Activated naive CD8-positive, alpha-beta T cell treated with anti-CD3 and anti-CD28 coated beads, Interleukin-2, amount 50 U/mL, for 16 hours (primary cell): ENCODE measurements at places on chromosomes 12 and 14.

GRCh38 chr12:124385219-124385969, 90.5 kb downstream of the RFLNA start:
- DNase-seq, result no peak

DNA sequence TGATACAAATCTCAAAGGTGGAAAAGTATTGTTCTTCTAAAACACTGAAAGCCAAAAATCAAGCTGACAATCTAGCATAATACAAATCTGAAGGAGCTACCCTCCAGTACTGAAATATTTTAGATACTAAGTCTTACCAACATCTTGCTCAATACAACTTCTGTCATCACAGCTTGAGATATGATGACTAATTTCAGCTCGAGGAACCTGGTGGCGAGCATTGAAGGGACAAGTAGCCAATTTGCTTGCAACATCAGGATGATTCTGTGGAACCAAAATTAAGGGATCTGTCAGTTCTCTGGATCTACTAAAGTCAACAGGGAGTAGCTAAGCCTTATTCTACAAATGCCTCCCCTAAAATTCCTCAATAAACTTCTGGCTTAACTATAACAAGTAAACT, 10.4 kb downstream of the GTSF1 start:
- DNase-seq, result no peak

DNA sequence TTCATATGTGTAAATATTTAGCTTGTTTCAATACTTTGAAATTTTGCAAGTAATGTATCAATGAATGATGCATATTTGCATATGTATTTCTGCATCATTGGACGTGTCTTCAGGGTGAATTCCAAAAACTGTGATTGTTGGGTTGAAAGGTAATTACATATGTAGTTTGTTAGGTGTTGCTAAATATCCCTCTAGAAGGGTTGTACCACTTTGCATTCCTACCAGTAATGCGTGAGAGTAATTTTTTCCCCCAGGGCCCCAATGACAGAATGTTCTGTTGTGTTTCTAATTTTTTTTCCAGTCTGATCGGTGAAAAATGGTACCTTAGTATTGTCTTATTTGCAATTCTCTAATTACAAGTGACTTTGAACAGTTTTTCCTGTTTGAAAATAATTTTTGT, 408.9 kb downstream of the NAV3 start:
- DNase-seq, result no peak

DNA sequence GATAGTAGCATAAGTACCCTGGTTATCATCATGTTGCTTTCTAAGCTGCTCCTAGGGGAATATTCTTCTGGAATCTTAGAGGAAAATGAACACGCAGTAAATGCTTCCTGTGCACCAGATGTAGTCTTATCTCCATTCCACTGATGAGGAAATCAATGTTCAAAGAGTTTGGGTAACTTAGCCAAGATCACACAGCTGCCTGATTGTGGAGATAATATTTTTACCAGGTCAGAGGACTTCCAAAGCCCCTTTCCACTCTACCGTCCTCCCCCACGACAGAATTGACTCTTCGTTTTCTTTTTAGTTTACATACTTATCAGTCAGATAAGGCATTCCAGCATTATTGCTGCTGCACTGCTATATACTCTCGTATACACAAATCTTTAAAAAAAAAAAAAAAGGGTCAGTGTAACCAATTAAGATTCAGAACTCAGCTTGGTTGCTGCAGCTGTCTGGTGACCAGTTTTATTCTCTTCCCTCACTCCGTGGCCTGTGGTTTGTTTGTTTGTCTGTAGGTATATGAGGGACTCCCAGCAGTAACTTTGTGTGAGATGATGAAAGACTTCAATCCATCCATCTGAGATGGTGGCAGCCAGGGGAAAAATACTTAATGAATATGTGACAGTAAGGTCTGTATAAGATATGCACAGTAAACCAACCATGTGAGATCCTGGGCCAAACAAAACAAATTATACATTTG, 110.5 kb downstream of the TGFB3 start:
- no peak for DNase-seq

DNA sequence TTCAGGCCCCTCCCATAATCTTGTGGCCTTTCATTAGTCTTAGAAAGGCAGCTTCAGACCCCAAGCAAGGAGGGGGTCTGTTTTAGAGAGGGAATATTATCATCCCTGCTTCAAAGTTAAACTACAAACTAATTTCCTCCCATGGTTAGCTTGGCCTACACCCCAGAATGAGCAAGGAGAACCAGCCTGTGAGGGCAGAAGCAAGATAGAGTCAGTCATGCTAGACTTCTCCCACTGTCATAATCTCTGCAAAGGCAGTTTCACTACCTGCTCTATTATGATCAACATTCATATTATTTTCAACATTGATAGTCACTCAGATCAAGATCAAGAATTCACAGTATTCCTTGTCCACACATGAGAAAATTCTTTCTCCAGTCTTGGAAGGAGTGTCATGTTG, 105.1 kb downstream of the GXYLT1 start:
- DNase-seq, result no peak
